ENCODE measurements at places on chromosomes 11 and 22.

DNA sequence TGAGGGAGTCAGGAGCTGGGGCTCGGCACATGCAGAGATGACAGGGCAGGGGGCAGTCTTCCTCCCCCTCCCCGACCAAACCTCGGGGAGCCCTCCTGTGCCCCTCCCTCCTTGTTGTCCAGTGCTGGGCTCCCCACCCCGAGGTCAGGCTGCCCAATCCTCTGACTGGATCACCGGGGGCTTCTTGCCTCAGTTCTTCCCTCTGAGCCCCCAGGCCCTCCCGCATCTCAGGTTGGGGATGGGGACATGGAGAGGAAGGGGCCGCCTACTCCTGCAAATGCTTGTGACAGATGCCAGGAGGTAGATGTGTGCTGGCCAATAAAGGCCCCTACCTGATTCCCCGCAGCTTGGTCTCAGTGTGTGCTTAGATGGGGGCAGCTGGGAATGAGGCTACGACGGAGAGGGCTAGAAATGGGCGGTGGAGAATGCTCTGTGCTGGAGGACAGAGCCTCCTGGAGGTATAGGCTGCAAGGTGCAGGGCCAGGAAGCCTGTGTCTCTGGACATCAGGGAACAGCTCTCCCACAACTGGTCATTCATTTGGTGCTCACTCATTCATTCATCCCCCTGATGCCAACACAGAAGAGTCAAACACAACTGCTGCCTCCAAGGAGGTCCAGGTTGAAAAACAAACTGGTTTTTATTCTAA is 8.4 kb downstream of the RHBDD3 start:
- no peak for DNase-seq

- no peak for DNase-seq
Observed at GRCh38 chr11:96014217-96014616, 90.3 kb upstream of the MTMR2 start.

DNA sequence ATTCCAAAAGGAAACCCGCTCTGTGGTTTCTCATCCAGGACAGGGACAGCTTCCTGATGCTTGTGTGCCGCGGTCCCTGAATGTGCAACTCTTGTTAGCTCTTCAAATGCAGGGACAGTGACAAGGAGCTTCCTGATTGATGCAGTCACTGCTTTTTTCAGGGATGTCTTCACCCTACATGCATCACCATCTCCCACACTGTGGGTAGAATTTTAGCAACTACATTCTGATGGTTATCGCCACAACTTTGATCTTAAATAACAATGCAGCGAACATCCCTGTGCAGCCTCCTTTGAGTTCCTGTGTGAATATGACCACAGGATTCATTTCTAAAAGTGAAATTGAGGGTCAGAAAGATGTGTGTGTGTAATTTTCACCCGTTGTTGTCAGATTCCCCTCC is 115.0 kb downstream of the GGTLC2 start:
- DNase-seq, result no peak

- no peak for DNase-seq
Observed at GRCh38 chr11:117597071-117597470, 199.9 kb downstream of the DSCAML1 start.

DNA sequence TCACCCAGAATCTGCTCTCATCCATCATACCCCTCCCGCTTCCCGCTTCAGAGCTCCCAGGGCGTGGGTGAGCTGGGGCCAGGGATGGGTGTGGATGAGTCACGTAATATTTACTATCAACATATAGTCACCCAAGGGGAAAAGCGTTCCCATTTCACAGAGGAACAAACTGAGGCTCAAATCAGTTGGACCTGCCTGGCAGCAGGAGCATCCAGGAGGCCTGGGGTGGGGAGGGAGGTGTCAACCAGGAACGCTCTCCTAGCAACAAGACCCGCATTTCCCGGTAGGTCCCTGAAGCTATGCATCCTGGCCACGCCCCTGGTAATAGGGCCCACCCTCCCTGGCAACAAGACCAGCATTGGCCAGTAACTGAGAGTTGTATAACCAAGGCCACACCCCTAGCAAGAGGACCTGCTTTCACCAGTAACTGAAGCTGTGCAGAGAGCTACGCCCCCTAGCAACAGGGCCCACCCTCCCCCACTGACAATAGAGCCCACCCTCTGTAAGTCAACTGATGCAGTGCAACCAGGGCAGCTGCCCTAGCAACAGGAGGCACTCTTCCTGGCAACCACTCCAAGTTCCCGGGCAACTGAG is 32.7 kb upstream of the TXNRD2 start:
- peak; percentile 69 for DNase-seq

DNA sequence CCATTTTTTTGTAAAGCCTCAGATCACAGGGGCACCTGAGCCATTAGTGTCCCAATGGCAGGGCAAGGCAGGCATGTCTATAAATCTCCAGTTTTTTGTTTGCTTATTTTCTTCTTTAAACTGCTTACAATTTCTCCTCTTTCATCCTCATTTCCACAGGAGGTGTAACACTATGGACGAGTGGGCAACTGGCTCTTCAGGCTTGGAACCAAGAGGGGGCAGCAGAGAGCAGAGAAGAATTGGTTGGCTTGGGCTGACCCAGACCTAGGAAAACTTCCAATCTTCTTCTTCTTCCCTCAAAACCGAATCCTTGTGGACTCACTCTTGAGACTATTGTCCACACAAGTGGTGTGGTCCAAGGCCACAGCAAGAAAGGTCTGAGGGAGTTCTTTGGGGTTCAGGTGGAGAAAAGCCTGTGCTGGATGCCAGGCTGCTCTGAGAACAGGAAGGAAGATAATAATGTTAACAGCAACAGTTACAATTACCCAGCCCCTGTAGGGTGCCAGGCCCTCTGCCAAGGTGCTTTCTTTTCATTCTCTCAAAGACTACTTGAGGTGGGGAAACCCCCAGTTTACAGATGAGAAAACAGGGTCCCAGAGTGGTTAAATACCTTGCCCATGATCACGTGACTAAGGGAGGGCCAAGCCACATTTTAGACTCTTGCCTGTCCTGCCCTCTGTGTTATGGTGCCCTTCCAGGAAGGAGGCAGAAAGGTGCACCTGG is 70.7 kb upstream of the E2F8 start:
- peak; percentile 82 for DNase-seq

DNA sequence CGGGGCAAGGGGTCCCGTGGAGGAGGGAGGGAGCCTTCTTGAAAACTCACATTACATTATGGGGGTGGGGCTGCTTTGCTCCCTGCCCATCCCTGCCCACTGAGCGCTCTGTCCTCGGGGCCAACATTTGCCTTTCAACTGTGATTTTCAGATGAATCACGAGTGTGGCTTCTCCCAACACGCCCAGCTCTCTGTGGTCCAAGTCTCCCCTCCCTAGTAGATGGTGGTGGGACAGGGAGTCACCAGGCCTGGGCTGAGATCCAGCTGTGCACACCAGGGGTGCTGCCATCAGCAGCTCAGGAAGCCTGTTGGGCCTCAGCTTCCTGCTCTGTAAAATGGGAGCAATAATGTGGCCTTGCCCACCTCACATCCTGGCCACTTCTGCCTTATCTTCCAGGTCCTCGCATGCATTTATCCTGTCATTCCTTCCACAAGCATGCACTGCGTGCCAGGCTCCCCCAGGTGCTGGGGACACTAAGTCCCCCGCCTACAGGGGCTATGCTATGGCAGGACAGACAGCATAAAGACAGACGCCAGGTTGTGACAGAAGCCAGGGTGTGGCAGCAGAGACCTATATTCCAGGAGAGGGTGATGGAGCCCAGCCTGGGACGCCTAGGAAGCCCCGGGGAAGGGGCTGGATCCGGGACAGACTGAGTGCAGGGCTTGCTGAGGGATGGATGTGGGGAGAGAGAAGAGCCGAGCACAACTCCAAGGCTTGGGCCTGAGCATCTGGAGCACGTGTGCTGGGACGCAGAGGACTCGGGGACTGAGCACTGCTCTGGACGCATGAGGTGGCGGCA is 30.5 kb downstream of the NFAM1 start:
- no peak for DNase-seq

DNA sequence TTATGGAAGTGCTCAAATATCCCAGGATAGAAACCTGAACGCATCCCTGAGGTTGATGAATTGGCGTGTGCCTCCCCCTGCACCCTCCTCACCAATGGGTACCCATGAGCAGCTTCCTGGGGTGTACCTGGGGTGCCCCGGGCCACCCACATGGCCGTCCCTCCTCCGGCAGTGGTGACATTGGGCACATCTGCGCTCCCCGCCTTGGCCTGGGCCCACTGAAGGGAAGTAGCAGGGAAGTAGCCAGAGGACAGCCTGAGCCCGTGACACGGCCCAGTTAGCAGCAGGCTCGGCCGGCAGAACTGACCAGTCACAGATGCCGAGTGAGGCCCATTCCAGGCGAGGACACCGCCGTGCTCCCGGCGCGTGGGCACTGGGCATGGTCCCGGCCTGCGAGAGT is 16.7 kb downstream of the MRPL23 start:
- no peak for DNase-seq

DNA sequence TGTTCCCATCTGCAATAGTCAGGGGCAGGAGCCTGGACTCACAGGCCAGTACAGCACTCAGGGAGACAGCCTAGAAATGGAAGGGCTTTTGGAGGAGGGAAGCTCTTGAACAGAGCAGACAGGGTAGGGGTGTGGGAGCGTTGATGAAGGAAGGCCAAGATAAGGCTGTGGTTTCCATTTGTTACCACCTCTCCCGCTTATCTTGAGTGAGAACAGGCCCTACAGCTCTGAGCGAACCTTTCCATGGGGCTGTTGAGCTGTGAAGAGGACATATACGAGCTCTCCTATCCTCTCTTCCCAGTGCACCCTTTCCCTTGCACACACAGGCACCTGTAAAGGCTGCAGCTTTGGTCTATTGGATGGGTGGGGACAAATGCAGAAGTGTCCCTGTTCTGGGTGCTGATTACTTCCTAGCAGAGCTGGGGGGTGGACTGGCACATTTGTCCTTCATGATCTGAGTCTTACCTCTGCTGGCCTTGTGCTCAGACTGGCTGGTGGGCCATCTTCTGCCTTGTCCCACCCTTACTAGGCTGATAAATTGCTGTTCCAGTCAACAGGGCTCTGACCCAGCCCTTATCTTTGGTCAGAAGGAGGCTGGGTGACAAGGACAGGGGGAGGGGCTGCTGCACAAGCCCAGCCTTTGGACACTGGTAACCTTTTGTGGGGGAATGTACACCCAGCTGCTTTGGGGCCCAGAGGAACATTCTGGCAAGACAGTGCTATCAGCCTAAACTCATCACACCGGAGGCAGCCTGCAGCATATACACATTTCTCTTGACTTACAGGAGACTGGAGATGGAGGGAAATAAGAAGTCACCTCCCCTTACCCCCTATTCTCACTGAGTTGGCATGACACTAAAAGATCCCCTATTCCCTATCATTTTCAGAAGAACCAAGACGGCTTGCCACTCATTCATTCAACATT is 80.1 kb upstream of the NNMT start:
- DNase-seq, result no peak

DNA sequence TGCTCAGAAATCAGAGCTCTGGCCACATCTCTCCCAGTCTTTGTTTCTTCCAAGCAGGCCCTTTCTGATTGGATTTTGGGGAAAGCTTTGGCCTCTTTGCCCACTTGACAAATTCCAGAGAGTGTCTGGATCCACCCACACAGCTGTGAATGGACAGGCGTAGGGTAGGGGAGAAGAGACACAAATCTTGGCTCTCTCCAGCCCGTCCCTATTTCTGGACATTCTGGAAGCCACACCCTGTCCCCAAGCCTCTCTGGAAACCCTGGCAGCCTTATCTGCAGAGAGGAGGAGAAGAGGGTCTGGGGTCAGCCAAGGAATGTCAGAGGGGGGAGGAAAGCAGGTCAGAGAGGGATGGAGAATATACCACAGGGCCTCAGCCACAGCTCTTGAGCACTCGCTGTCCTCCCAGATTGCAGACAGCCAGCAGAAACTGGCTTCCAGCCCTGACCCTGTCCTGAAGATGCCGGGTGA is 59.5 kb upstream of the WNT11 start:
- no peak for DNase-seq

DNA sequence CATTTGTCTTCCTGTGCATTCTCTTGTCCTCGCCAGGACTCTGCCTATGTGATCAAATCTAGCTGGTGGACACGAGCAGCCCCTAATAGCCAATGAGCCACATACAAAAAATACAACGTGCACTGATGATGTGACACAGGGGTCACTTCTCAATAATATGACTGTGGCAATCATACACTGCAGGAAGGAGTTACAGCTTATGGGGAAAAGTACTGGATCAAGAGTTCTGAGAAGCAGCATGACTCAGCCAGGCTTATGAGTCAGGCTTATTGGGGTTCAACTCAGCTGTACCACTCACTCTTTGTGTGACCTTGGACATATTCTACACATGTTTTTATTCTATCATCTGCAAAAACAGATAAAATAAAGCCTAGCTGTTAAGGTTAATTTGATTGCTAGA is 889.4 kb upstream of the TENM4 start:
- DNase-seq, result no peak

- DNase-seq, result no peak
Observed at GRCh38 chr11:4059424-4059823, 35.2 kb upstream of the RRM1 start.

GRCh38 chr22:30691204-30691603 is 3.5 kb upstream of the OSBP2 start:
- no peak for DNase-seq

DNA sequence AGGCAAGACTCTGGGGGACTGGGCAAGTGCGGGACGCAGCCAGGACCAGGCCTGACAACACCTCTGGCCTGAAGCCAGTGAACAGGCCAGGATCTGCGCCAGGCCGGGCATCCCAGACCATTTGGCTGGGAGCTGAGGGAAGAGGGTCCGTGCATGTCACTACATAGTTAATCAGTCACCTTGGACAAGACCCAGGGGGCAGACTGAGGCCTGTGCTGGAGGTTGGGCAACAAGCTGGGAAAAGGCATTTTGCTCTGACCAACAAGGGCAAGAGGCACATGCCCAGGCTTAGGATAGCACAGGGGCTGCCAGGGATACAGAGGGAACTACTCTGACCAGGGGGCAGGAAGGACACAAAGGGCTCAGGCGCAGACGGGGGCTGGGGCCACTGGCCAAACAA is 7.0 kb upstream of the CHADL start:
- DNase-seq, result no peak

GRCh38 chr11:14446701-14447169 is 52.9 kb downstream of the COPB1 start:
- DNase-seq, result no peak

- DNase-seq, result no peak
Observed at GRCh38 chr22:19208287-19208847, 29.8 kb upstream of the SLC25A1 start.

DNA sequence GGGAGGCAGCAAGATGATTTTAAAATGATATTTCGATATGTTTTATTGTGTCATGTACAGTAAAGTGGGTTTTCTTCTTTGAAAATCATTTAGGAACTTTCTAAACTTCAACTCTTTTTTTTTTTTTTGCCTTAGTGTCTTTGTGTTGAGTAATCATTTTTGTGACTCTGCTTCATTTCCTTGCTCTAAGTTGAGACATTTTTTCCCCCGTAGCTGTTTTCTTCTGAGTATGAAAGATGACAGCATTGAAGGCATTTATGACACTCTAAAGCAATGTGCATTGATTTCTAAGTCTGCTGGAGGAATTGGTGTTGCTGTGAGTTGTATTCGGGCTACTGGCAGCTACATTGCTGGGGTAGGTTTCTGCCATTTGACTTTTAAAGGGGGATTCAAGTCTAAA is 23.5 kb downstream of the RRM1 start:
- DNase-seq, result no peak

DNA sequence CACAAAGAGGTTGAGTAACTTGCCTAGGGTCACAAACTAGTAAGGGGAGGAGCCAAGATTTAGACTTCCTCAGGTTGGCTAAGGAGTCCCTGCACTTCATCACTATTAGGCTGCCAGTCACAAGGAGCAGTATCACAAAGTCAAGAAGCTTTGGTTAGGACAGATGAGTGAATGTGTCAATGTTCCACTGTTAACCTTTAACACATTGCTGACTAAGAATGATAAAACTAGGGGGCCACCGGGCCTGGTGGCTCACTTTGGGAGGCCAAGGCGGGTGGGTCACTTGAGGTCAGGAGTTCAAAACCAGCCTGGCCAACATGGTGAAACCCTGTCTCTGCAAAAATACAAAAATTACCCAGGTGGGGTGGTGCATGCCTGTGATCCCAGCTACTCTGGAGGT is 32.0 kb downstream of the TMEM123 start:
- no peak for DNase-seq
